ENCODE measurements at places on chromosomes 1 and 21.

GRCh38 chr1:220878191-220879075 is 810 bp upstream of the HLX start:
- no peak for DNase-seq

- no peak for DNase-seq
Observed at GRCh38 chr1:209756615-209757445, 977 bp downstream of the TRAF3IP3 start.

GRCh38 chr1:83747853-83748482 is 251.0 kb downstream of the TTLL7 start:
- no peak for DNase-seq

GRCh38 chr1:21041541-21041940 is 135.2 kb downstream of the EIF4G3 start:
- no peak for DNase-seq

DNA sequence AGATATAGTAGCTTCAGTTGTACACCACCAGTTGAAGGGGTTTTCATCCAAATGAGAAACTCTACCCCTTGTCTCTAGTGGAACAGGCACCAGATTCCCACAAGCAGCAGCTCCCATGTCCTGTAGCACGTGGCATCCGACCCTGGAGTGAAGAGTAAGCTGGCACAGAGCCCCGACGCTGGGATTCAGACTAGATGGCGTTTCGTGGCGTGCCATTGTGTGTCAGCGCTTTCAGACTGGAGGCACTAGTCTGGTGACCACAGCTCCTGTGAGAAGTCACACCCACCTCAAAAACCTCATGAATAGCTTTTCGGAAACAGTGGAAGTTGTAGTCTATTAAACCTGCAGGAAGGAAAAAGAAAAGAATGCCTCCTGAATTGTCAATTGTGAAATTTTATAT is 20.2 kb downstream of the RRAGC start:
- DNase-seq, result no peak

DNA sequence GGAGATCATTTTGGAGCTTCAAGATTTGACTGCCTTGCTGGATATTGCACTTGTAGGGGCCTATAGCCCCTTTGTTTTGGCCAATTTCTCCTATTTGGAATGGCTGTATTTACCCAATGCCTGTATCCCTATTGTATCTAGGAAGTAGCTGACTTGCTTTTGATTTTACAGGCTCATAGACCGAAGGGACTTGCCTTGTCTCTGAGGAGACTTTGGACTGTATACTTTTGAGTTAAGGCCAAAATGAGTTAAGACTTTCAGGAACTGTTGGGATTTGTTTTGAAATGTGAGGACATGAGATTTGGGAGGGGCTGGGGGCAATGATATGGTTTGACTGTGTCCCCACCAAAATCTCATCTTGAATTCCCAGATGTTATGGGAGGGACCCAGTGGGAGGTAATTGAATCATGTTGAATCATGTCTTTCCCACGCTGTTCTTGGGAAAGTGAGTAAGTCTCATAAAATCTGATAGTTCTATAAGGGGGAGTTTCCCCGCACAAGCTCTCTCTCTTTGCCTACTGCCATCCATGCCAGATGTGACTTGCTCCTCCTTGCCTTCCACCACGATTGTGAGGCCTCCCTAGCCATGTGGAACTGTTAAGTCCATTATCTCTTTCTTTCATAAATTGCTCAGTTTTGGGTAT is 276.1 kb downstream of the LMX1A start:
- no peak for DNase-seq

GRCh38 chr1:235843461-235843961 is 23.2 kb downstream of the LYST start:
- DNase-seq, result peak; percentile 66

GRCh38 chr21:17340081-17340480 is 172.8 kb upstream of the CXADR start:
- DNase-seq, result no peak

DNA sequence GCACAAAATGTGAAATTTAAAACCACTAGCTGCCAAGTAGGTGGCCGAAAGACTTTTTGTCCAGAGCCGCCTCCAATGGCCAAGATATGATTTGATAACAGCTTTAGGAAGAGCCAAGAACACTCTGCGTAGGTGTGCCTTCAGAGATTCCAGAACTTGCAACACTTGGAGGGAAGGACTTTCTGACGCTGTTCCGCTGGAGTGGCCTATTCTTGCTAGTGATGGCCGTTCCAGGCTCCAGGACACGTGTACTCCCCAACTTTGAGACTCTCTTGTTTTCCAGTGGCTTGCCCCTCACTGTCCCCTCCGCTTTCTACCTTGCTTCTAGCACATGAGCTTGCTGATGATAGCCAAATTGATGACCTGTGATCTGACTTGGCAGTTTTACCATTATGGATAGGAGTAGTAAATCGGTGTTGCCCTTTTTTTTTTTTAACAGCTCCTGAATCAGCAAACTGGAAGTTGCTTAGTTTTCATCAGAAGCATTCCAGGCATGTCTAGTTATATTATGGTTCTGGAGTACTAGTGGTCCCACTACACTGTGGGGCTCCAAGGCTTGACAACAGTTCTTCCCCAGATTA is 1.0 kb downstream of the PRDX6 start:
- DNase-seq, result peak; percentile 92

DNA sequence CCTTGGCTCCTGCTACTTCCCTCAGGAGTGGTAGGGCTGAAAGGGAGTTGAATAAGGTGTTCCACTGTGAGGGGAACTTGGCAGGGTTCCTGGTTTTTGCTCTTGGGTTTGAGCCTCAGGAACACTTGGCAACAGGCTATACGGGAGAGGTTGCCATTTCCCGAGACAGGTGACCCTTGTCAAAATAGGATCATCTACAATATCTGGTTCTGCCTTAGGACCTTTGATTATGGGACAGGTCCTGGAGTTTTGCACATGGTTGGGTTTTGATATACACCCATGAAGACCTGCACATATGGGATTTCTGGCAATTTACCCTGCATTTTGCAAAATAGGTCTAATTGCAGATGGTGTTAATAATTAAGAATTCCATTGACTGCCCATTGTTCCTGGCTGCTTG is 31.1 kb downstream of the YY1AP1 start:
- DNase-seq, result no peak

DNA sequence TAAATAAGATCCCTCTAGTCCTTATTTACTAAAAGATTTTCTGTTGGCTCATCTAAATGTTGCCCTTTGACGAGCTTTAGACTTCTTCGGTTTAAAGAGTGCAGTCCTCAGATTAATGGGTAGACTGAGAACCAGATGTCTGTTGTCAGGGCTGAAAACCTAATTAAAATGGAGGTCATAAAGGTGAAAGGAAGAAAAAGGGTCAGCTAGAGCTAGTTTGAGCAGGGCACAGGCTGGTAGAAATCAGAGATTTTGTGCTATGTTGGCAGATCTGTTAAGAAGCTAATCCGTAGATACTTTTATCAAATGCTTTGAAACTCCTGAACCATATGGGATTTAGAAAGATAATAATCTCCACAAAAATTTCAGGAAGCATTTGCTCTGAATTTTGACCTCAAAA is 959.0 kb downstream of the PLA2G4A start:
- DNase-seq, result no peak

DNA sequence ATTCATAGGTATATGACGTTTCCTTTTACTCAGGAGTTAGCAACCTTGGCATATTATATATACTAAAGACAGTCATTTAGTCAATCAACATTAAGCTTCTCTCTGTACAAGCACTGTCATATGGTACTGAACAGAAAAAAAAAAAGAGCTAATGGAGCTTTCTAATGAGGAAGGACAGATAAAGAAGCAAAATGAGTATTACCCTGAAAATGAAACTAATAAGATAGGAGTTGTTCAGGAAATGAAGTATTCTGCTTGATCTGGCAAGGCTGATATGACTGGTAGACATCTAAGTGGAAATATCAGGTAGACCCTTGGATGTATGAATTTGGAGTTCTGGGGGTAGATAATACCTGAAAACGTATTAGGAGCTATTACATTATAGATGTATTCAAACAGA is 4.3 kb upstream of the IKBKE start:
- DNase-seq, result no peak

DNA sequence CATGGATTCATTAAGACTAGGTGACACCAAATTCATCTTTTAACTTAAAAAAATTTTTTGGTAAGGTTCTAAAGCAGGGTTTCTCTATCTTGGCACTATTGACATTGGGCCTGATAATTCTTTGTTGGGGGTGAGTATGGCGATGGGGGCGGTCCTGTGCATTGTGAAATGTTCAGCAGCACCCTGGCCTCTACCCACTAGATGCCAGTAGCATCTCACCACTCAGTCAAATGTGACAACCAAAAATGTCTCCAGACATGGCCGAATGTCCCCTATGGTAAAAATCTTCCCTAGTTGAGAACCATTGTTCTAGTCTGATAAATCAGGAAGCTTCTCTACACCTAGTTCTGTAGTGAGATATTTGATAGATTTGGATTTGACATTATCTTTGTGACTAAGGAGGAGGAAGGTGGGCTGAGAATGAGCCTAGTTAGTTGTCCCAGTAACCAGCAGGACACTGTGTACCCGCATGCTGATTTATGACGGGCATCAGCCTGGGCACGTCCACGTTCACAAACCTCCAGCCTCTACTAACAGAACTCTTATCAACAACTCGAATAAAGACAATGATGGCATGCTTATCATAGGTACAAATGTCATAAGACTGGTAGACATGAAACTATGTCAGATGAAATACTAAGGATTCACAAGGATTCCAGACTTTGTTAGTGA is 104.6 kb downstream of the KCND3 start:
- DNase-seq, result no peak

DNA sequence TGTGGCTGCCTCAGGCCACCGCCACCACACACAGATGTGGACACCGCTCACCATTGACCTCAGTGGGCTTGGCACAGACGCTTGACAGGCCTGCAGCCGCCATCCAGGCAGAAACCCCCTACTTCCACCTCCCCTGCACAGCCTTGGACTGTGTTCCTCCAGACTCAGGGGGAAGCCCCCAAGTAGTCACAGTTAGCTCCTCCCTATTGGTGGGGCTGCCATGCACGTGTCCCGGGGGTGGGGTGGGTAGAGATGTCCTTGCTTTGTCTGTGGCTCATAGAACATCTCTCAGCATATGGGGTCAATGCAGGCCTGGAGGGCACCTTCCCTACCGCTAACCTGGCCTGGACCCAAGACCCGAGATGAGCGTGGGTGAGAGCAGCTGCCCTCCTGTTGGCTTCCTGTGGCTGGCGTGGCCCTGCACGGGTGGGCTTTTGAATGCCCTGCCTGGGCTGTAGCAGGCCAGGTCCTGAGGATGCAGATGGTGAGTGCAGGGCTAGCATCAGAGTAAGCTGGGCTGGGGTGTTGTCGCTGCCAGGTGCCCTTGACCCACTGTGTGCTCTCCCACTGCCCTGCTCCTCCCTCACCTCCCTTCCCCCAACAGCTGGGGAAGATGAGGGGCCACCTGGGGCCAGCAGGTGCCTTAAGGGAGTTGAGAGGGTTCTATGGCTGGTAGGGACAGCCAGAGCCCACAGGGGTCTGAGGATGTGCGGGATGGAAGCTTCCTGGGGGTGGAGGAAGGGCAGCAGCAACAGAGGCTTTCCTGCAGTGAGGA is 6.2 kb downstream of the CROCC start:
- no peak for DNase-seq

DNA sequence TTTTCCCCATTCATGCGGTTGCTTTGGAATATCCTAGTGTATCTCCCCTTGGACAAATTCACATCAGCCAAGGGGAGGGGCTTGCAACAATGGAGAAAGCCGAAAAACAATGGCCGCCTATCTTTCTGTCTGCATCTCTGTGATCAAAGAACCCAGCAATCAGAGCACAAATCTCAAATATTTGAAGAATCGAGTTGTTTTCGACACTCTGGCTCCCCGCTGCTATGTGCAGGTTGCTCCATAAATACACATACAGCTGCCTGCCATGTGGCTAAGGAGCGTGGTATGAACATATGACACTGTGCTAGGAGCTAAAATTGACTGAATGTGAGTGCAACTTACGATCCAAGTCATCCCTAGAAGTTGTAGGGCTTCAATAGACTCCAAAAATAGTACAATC is 8.5 kb downstream of the CFHR4 start:
- DNase-seq, result no peak

DNA sequence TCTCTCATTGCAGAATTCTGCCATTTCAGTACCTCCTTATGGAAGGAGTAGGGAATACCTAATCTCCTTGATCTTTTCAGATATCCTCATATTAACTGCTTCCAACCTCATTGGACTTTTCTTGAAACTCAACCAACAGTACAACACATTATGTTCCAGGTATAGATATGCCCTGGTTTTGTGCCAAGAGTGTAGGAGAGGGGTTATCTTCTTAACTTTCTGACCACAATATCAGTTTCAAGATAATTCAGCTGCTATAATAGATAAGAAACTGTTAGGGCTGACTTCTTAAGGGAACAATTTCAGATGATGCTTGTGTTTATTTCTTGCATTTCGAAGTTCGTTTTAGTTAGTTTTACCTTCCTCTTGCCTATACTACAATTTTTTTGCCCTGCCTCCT is 2.1 kb upstream of the LPGAT1 start:
- DNase-seq, result no peak
